ENCODE measurements at places on chromosomes 7 and 10.

DNA sequence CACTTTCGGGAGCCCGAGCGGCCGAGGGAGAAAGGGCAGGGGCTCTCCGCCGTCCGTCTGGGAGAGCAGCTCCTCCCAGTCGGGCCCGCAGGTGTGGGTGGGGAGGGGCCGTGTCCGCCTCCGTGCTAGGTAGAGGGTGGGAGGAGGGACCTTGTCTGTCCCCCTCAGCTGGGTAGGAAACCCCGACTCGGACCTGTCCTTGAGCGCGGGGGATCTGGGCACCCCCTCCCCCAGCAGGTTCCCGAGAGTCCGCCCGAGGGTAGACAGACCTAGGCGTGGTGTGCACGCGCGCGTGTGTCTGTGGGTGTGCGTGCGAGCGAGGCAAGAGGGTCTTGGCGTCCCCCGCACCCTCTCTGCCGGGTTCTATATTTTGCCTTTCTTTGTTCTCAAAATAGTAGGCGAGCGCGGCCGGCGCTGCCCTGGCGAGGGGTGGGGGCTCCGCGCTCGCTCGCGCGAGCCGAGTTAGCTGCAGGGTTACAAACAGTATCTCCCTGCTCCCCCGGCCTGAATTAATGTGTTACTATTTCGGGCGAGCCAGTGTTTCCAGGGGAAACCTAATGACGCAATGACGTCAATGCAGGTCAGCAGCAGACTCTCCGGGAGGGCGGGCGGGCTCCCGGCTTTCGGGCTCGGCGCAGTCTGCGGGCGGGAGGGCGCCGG, 73.9 kb upstream of the LEP start:
- no peak for DNase-seq

- DNase-seq = no peak
These were observed 44.7 kb upstream of the ZMIZ2 start for GRCh38 chr7:44703921-44704320.

DNA sequence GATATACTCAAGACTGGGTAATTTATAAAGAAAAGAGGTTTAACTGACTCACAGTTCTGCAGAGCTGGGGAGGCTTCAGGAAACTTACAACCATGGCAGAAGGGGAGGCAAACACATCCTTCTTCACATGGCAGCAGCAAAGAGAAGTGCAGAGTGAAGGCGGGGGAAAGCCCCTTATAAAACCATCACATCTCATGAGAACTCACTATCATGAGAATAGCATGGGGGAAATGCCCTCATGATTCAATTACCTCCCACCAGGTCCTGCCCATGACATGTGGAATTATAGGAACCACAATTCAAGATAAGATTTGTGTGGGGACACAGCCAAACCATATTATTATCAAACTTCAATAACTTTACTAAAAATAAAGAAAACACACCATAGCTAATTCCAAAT, 30.4 kb upstream of the JAZF1 start:
- DNase-seq = no peak

DNA sequence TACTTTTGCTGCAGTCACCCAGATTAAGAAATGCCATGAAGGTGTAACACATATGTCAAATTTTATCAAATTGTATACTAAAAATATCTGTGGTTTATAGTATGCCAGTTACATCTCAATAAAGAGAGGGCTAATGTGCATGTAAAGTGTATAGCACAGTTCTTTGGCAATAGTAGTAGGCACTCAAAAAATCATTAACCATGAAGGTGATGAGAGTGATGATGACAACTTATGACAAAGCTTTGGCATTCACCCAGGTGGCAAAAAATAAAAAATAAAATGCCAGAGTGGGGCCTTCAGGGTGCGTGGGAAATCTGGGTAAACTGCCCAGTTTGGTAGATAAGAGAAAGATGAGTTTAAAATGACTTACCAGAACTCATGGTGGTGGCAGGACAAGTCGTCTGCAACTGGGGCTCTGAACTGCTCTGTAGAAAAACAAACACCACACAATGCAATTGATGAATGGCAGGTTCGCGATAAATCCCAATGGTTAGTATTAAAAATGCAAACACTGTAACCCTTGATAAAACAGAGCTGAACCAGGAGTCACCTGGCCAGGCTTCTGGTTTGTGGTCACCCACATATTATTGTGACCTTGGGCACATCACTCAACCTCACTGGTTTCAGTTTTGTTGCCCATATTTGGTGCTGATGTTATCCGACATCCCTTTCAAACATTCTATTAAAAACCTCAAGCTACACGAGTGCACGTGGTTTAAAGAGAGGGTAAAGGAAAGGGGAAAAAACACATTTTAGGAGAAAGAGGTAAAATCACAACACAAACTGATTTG, 120.2 kb downstream of the SORBS1 start:
- DNase-seq = no peak

DNA sequence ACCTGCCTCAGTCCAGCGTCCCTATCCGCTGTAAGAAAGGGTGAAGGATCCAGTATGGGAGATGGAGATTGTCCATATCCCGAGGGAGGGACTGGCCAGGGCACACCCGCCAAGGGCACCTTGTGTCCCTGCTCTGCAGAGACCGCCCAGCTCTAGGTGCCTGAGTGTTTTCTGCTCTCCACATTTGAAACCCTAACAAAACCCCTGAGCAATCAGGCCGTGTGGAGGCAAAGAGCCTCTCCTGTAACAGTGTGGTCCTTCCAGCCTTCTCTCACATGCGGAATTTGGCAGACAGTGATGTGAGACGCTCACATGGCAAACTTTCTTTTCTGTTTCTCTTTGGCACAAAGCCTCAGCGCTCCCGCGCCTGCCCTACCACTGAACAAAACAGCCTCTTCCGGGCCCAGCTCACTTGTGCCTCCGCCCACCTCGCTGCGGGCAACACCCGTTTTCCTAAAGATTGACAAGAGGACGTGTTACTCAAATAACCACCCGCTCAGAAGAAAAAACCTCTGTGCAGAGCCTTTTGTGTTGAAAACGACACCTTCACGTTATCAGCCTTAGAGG, 514.8 kb downstream of the DNAJB6 start:
- peak; percentile 48 for DNase-seq

GRCh38 chr7:154913638-154914307, 89.2 kb downstream of the PAXIP1 start:
- peak; percentile 89 for DNase-seq
